ENCODE measurements at places on chromosomes 7 and 10.
A peak's percentile ranks its signal among the peaks of the same experiment; 100 is the strongest.

GRCh38 chr10:47365431-47366180 is 17.4 kb downstream of the RBP3 start:
- no peak for DNase-seq

- no peak for DNase-seq
These were observed 114.0 kb upstream of the RET start for GRCh38 chr10:42962902-42963231.

GRCh38 chr10:53315709-53316108 is 543.1 kb upstream of the MBL2 start:
- no peak for DNase-seq

DNA sequence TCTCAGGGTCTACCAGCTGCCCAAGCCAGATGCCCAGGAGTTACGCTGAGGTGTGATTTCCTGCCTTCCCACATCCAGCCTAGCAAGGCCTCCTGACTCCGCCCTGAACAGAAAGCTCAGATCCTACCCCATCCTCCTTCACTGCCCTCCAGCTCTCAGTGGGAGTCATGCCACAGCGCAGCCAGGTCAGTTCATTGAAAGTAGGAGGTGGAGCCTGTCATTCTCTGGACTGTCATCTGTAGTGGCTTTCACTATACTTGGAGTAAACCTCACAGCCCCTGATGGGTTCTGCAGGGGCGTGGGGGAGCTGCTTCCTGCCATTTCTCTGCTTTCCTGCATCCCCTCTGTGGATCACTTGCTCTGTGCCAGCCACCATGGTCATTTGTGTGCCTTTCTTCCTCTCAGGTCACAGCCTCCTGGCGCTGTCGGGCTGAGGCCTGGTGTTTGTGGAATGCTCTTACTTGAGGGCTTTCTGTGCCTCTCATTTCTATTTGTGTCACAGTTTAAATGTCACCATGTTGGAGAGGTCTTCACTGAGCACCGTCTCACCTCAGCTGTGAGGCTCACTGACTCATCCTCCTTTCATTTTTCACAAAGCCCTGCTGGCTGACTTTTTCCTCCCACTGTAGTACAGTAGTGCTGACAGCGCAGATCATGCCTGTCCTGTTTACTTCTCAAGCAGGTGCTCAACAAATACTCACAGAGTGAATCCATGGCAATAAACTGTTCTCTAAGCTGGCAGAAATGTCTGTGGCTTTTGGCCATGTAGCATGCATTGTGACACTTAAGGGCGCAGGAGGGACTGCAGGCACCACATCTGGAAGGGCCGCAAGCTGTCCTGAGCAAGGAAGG is 61.0 kb upstream of the TMEM248 start:
- DNase-seq = no peak

GRCh38 chr10:77179015-77179695 is 458.5 kb downstream of the KCNMA1 start:
- no peak for DNase-seq

DNA sequence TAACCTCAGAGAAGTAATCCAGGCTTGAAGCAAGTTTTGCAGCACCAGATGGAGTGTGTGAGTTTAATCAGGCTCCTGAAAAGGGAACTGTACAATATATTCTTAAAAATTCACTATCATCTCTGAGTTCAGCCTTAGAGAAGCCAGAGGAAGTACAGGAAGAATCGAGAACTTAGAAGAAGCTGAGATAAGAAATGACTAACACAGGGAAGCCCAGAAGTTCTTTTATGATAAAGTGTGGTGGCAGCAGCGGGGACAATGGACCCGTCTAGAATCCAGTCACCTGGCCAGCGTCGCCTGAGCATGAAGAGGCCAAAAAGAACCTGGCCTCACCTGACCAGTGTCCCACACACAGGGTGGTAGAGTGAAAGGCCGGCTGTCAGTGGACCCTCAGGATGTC is 161.0 kb downstream of the USP6NL start:
- no peak for DNase-seq

DNA sequence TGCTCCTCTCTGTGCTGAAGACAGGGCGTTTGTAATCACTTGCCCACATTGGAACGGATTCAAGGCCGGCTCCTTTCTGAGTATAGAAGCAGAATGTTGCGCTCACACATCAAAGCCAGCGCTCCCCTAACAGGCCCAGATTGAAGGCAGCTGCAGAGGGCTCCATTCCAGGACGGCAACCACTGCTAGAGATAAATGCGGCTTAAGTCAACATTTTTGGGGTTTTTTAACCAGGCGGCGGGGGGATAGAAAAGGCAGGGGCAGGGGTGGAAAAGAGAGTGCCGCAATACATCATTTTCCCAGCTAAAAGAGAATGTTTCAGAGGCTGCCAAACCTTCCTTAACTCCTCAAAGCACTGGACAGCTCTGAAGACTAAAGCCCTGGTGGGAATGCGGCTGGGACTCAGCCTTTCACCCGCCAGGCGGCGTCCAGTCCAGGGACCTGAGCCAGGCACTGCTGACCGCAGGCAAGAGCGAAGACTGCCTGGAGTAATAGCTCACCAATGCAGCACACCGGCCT is 189.6 kb downstream of the TNS3 start:
- peak; percentile 2 for DNase-seq

- DNase-seq = no peak
These were observed 12.3 kb downstream of the UPP1 start for GRCh38 chr7:48101352-48101751.

DNA sequence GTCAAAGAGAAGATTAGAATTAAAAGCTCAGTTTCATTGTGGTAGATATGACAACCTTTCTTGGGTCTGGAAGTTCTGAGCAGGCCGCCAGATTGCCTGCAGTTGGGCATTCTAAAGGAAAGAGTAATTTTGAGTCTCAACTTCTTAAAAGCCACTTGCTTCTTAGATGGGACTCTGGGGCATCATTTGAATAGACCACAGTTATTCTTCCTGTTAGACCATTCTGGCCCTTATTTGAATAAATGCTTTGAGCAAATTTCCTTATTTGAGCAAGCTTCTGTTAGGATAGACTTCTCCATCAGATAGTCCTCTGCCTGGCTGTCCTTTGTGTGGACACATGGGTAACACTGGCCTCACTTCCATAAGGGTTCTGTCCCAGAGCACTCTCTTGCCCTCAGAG is 40.2 kb downstream of the SND1 start:
- DNase-seq = no peak

- no peak for DNase-seq
These were observed 20.0 kb upstream of the MICALL2 start for GRCh38 chr7:1479287-1479686.

DNA sequence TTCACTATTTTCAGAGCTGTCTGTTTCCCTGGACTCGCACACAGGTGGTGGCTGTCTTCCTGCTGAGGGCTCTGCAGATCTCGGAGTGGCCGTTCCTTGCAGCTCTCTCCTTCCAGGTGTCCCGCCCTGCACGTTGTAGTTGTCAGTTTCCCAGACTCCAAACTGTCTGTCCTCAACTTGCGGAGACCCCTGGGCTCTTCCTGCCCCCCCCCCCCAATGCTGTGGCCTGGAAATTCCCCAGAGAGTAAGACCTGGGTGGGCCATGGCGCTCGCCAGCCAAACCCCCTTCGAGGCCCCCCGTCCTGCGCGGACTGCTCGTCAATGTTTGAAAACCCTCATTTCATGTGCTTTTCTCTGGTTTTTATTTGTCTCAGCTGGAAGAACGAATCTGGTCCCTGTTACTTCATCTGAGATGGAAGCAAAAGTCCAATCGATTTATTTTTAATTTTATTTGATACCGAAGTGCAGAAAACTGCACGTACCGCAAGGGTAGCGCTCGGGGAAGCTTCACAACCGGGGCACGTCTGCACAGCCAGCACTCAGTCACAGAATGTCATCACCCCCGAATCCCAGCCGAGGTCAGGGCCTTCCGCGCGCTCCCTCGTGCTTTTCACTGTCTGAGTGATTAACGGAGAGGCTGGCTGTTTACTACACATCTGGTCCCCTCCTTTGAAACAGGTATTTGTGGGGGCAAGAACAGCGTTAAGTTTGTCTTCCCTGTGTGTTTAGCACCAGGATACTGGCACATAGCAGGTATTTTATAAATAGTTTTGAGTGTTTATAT is 46.4 kb upstream of the NKX6-2 start:
- no peak for DNase-seq

DNA sequence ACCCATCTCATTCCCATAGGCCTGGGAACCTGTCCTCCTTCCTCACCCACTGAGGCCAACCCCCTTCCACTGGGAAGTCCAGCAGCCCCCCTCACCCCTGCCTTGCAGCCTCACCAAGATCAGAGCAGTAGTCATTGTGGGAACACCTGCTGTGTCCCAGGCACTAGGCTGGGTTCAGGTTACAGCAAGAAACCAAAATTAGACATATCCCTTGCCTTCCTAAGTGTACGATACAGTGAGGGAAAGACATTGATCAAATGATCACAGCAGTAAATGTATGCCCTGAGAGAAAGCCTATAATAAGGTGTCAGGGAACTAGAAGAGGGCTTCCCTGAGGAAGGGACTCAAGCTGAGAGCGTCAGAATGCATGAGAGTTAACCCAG is 17.0 kb upstream of the C10orf105 start:
- no peak for DNase-seq
